ENCODE measurements at places on chromosomes 3 and 15.

- DNase-seq: no peak
These were observed 339.8 kb upstream of the THRB start for GRCh38 chr3:24834442-24834841.

DNA sequence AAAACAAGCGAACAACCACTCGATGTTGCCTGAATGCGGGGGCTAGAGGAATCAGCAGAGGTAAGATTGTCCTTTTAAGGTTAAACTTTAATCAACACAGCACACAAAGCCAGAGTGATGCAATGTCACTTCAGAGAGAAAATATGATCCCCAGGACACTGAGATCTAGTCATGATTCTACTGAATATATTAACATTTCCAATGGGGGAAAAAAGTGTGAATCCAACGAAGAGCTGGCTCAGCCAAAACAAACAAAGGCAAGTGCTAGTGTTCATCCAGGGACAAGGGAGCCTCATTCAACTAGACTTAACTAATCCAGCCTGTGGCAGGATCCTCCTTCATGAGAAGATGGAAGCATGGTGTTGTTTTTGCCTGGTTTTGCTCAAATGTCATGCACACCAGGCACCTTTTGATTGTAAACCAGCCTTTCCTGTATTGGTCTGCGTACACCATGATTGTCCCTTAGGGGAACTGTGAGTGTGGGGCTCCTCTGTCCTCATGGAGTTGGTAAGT, 35.8 kb downstream of the SCG5 start:
- DNase-seq: no peak

GRCh38 chr3:72496051-72496670, 352.1 kb downstream of the SHQ1 start:
- DNase-seq: no peak

DNA sequence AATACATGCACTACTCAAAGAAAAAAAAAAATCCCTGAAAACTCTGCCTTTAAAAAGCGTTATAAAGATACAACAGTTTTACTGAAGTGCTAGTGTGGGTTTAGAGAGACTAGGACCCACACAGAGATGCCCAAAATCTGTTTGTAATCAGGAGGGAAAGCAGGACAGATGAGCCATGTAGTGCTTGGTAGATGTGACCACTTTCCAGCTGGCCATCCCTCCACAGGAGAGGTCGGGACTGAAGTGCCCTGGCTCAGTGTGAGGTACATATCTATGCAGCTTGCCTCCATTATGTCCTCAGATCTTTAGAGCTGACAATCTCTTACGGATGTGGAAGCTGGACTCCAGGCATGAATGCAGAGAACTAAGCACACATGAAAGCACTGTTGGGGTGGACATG, 57.5 kb upstream of the NANOGP8 start:
- no peak for DNase-seq

DNA sequence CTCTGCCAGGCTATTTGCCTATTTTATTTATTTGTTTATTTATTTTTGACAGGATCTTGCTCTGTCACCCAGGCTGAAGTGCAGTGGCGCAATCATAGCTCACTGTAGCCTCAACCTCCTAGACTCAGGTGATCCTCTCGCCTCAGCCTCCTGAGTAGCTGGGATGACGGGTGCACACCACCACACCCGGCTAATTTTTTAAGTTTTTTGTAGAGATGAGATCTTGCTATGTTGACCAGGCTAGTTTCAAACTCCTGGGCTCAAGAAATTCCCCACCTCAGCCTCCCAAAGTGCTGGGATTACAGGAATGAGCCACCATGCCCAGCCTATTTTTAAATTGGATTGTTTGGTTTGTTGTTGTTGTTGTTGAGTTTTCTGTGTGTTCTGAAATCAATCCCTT, 5.5 kb downstream of the NDUFB5 start:
- no peak for DNase-seq

- no peak for DNase-seq
These were observed 807.2 kb upstream of the CFAP20DC start for GRCh38 chr3:59856934-59857460.

- no peak for DNase-seq
These were observed 228.1 kb upstream of the RORA start for GRCh38 chr15:61457050-61457733.

DNA sequence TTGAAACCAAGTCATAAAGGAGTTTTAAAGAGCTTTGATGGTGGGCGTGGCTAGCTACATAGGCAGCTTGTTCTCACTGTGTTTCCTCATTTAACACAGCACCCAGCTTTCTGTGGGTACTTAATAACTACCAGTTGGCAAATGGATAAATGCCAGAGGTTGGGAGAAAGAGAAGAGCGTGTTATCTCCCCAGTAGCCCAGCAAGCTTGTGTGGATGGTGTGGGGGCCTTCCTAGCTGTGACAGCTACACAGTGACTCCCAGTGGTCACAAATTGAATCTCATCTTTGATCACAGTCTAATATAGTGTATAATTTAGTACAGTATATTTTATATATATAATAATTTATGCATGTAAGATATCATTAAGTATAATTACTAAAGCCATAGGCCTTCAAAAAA, 984.1 kb downstream of the EPHA3 start:
- DNase-seq: no peak

GRCh38 chr3:100506355-100506754, 13.9 kb downstream of the TMEM45A start:
- no peak for DNase-seq

DNA sequence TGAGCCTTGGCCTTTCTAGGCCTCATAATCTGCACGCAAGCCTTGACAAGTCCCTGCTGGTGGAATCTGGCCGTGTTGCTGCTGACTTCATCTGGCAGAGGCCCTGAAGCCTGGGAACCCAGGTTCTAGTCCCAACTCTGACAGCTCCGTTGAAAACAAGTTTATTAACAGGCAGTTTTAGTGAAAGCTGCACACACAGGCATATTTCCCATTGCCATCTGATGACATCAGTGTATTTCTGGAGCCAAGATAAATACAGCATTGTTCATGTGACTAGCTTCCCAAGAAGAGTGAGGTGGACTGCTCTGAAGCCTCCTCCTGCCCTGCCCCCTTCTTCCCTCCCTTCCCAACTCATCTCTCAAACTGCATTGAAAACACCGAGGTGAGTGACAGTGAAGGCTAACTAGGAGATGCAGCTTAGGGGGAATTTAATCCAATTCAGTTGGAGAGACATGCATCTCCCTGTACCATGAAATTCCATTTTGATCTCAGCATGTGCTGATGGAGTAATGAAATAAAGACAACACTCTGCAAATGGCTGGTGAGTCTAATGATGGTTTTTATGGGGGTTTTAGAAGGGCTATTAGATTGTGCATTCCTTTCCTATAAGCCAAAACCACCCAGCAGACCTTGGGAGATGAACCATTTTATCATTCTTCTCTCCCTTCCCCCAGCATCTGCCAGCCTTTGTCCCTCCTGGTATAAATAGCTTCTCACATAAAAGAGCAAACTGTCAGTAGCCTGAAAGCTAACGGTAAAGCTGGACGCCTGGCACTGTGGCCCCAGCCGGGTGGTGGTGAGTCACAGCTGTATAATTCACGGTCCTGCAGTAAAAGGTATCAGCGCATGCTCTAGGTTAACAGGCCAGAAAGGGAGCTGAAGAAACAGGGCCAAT, 38.0 kb downstream of the PRICKLE2 start:
- no peak for DNase-seq

DNA sequence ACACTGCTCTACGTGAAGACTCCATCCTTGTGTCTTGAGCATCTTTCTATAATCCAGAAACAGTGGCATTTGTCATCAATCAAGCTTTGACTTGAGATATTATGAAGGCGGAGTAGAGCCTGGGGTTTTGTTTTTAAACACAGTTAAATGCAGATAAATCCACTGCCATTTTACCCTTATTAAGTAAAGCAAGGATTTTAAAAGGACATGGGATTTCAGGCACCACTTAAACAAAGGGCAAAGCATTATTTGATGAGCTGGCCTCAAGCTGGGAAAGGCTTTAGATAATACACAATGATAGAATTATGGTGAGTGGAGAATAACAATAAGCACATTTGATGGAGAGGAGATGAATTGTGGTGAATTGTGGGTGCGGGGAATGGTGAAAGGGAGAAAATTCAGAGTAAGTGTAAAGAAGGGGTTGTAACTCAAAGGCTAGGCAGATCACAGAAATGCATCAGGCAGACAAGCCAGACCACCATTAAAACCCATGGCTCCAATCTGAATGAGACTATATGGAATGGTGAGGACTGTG, 54.9 kb upstream of the GLCE start:
- DNase-seq: no peak

- DNase-seq: no peak
These were observed 66.6 kb downstream of the PDZRN3 start for GRCh38 chr3:73557986-73558726.

DNA sequence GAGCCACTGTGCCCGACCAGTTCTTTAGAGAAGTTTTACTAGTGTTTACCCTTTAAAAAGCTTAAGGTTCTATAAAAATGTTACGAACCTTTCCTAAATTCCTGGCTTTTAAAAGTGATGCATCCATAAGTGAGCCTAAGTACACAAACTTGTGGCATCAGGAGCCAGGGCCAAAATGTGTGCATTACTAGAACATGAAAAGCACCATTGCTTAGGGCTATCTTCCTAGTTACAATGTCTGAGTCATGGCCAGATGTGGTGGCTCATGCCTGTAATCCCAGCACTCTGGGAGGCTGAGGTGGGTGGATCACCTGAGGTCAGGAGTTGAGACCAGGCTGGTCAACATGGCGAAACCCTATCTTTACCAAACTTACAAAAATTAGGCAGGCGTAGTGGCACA, 39.9 kb downstream of the LEO1 start:
- DNase-seq: no peak

GRCh38 chr3:32438596-32439344, 47.1 kb downstream of the CMTM7 start:
- DNase-seq: peak; percentile 69

GRCh38 chr3:165192610-165193192, 3.5 kb downstream of the SLITRK3 start:
- DNase-seq: no peak

GRCh38 chr15:24856397-24857390, 98.1 kb upstream of the SNRPN start:
- no peak for DNase-seq

DNA sequence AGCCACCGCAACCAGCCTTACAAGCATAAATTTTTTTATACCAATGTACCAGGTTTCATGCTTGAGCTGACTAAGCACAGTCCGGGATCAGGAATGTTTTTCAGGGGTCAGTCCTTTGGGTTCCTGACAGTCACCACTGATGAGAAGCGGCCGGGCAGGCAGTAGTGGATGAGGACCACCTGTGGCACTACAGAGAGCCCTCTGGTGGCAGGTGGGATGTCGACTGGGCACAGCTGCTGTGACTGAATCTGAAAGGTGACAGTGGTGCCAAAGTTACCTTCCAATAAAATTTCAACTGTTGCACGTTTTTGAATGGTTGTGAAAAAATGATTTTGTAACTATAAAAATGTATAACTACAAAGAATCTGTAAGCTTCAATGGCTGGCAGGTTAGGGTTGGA, 34.0 kb downstream of the TPRA1 start:
- DNase-seq: no peak

DNA sequence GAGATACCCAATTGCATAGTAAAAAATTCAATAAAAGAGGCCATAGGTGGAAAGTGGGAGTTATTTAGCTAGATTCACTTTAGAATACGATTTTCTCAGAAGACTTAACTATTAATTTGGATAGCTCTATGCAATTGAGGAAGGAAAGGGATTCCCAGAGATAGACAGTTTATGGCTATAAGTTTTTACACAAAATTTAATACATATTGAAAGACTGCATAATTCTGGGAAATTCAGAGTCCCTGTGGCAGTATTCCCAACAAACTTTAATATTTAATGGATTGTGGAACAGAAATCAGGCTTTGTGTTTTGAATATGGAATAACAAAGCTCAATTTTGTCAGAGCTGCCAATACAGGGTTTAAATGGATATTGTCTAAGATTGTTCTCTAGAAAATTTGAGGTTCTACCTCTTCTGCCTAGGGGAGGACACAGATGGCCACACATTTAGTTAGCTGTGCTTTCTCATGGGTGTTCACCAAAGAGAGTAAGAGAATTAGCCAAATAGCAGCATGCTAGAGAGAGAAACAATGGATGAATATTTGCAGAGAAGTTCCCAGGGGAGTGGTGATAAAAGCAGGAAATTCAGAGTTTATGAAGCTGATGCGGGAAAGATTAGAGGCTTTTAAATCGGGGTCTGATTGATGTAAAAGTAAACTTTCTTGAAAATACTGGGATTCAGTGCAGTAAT, 8.5 kb downstream of the ISL2 start:
- no peak for DNase-seq

DNA sequence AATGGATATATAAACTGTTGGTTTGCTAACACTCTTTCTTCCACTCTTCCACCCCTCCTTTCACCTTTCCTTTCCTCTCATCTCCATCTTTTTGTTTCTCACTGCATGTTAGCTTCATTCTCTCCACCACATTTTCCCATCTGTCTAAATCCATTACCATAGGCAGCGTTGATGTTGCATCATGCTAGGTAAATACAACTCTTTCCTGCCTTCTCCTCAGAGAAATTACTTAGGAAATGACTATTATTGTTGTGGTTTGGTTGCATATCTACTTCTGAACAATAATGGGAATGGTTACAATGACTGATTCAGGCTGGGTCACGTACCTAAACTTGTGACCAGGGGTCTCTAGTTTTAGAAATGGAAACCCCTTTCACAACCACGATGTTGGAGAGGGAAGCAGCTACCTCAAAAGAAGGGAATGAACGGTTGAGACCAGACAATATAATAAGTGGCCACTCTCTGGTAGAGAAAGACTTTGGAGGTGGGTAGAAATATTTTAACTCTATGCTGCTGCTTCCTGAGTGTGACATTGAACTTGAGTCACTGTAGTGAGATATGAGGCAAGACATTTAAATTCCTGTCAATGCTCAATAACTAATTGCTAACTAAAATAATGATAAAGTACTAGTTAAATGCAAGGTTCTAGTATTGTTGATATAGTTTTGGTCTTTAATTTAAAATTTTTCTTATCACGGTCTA, 314.1 kb upstream of the TGFBR2 start:
- DNase-seq: no peak

DNA sequence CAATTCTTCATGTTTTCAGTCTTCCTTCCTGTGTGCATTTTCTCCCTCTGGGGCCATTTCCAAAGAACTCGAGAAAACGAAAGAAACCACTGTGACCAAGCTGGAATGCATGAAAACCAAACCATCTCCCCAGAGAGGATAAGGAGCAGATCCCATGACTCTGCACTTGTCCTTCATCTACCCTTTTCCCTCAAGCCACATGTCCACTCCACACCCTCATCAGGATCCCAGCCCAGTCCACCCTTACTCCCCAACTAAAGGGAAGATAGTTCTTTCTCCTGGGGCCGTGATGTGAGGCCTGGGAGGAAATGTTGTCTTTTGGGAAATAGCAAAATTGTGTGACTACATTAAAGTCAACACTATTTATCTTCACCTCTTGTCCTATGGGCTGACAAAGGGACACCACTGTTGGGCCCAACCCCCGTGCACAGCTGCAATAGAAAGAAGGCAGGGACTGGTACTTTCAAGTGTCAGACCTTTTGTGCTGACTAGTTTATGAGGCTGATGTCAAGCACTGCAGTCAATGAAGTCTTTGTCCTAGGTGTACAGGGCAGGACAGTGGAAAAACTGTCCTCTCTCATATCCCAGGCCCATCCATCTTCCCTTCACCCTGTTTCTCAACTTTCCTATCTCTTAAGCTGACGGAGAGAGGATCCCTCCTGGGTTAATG, 487.1 kb upstream of the NR2F2 start:
- DNase-seq: no peak

- DNase-seq: no peak
These were observed 159.1 kb downstream of the CHL1 start for GRCh38 chr3:355622-356021.

- no peak for DNase-seq
These were observed 61.0 kb upstream of the PPARG start for GRCh38 chr3:12227833-12228232.
